ENCODE measurements at places on chromosomes 5 and 9.

DNA sequence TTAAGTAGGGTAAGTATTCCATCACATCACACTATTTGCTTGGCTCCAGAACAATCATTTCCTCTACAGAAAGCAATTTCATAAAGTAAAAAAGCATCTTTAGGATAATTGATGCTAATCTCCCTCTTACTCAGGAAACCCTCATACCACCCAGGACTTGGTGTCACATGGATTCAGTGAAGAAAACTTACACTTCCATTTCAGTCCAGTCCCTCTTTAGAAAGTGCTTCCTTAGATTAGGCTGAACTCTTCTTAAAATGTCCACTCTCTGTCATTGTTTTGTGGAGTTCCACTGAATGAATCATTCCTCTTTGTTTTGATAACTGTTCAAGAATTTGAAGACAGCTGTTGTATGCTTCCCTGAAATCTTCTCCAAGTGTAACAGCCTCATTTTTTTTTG is 144.0 kb upstream of the ZNF462 start:
- no peak for DNase-seq

GRCh38 chr9:20269620-20270019 is 352.7 kb downstream of the MLLT3 start:
- DNase-seq, result no peak

- DNase-seq, result no peak
Measured at GRCh38 chr5:158992037-158992740, 107.5 kb downstream of the EBF1 start.

DNA sequence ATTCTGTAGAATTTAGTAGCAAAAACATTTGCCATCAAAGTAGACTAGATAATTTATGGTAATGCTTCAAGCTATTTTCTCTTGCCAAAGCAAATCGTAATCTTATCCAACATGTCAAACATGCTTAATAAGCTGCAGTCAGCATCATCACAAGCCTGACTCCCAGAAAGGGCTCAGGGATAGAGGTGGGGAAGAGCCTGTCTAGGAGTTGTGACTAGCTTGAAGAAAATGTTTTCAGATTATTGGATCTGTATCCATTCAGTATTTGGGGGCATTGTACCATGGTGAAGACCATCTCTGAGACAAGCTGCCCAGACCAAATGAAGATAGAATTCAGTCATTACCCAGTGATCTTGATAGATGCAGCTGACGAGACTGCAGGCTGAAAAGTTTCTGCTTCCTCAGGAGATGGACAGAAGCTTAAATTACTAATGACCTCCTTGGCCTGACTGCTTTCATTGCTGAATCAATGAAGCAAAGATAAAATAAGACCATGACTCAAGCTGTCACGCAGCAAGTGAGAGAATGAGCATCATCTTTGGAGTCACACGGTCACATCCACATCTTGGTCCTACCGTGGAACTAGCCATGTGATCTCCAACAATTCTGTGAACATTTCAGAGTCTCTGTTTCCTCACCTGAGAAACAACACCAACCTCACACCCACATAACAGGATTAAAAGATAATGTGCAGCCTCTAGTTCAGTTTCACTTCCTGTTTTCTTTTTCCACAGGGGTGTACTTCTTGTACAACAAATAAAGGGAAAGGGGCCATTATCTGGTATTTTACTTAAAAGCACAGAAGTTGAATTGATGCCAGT is 9.4 kb downstream of the ERAP2 start:
- DNase-seq, result no peak

- peak; percentile 46 for DNase-seq
Measured at GRCh38 chr5:178113841-178114324, 551 bp downstream of the N4BP3 start.

DNA sequence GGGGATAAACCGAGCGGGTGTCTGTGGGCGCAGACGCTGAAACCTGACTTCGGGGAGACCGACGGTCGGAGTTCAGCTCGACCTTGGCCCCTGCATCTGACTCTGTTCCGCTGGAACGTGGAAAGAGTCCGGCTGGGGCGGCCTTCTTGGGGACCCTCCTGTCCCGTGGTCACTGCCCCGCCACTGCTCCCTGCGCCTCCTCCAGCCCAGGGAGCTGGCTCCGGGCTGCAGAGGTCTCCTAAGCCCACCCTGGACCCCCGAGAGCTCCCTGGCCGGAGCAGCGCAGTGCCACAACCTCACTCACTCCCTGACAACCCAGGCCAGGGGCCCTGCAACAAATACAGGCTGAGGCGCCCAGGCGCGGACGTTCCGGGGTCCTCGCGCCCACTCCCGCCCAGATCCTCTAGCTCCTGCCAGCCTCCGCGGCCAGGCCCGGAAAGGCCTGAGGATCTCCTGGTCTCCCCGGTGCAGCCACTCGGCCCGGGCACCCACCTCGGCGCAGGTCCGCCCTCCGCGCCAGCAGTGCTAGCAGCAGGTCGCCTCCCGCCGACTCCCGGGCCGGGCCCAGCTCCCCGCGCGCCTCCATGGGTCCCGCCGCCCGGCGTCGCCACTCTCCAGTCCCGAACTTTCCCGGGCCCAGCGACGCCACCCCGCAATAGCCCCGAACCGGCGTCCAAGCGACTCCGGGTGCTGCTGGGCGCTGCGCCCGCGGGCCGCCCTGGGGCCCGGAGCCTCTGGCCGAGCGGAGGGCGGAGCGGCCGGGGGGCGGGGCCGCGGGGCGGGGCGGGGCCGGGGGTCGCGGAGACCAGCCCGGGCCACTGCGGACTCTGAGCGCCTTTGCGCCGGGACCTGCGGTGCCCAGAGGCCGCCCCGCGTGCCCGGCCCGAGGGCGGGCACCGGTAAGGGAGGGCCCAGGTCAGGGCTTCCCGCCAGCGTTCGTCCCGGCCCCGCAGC is 2.2 kb downstream of the LHX3 start:
- no peak for DNase-seq

- DNase-seq, result no peak
Measured at GRCh38 chr9:98805506-98806272, 1.8 kb upstream of the GALNT12 start.

DNA sequence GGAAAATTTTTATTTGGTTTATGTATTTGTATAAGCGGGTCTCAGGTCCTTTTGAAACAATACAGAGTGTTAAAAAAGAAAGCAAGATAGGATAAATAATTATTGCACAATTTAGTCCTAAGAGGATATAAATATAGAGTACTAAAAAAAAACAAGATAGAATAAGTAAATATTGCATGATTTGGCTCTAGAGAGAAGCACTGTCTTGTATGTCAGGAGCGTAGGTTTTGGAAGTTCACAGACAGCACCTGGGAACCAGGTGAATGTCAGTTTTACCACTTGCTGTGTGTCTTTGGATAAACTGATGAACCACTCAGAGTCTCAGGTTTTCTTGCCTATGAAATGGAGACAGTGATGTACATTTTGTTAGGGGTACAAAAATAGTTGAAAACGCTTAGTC is 266.2 kb upstream of the ADAMTSL1 start:
- no peak for DNase-seq

- DNase-seq, result peak; percentile 35
Measured at GRCh38 chr5:177372034-177372896, 12.0 kb upstream of the SLC34A1 start.

- DNase-seq, result no peak
Measured at GRCh38 chr5:592158-592557, 20.0 kb upstream of the CEP72 start.

GRCh38 chr5:152086668-152087067 is 162.0 kb upstream of the GLRA1 start:
- no peak for DNase-seq

DNA sequence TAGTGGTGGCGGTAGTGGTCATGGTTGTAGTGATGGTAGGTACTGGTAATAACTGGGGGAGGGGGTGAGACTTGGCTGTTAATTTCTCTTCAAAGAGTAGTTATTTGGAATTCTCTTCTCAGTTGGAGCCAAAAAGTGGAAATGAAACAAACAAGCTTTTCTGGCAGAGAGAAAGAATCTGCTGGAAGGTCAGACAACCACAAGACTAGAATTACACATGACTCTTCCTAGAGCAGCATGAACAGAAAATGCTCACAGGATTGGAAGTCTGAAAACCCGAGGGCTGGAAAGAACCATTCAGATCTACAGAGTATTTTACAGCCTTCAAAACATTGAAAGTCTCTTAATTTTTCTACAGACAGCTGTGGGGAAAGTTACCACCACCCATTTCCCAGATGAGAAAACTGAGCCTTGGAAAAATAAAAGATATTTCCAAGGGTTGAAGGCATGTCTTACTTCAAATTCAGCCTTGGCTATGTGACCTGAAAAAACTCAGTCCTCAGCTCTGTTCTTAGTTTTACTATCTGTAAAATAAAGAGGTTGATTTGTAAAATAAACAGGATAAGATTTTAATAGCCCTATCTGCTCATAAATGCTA is 42.9 kb upstream of the TRIM32 start:
- no peak for DNase-seq

DNA sequence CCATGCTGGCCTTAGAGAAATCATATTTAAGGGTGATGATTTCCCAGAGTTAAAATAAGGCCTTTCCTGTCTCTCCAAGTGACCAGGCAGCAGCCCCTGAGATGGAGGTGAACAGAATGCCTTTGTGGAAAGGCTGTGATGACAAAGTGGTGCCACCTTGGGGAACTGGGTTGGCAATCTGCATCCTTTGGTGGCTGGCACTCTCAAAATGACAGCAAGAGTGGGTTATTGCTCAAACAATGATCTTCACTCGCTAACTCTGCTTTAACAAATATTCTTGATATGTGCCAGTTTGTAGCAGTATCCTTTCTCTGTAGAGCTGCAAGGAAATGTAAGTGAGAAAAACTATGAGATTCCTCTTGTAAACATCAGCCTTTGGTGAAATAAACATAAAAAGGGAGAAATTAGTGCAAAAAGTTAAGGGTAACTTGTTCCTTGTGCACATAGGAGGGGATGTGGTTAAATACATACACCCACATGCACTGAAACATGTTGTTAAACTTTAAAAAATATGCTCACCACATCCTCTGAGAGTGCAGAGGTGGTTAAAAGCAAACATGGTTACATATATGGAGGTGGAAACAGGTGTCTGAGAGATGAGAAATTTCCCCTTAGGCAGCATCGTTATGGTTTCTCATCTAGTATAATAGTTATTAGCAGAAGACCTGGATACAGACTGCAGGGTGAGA is 373.4 kb upstream of the CTNND2 start:
- no peak for DNase-seq

DNA sequence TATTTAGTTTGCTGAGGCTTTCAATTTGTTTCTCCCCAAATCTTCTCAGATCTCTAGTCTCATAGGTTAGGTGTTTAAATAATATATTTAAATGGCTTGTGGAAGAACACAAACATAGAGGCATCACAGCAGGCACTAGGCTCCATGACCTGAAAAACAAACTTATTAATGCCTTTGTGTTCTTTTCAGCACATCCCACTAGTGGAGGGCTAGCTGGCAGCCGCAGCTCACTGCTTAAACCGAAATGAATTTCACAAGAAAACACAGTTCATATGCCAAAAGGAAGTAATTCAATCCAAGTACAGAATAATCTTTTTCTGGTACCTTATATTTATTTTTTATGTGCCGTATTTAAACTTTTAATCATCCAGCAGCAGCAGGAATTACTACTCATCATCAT is 382.5 kb downstream of the PLK2 start:
- DNase-seq, result no peak

DNA sequence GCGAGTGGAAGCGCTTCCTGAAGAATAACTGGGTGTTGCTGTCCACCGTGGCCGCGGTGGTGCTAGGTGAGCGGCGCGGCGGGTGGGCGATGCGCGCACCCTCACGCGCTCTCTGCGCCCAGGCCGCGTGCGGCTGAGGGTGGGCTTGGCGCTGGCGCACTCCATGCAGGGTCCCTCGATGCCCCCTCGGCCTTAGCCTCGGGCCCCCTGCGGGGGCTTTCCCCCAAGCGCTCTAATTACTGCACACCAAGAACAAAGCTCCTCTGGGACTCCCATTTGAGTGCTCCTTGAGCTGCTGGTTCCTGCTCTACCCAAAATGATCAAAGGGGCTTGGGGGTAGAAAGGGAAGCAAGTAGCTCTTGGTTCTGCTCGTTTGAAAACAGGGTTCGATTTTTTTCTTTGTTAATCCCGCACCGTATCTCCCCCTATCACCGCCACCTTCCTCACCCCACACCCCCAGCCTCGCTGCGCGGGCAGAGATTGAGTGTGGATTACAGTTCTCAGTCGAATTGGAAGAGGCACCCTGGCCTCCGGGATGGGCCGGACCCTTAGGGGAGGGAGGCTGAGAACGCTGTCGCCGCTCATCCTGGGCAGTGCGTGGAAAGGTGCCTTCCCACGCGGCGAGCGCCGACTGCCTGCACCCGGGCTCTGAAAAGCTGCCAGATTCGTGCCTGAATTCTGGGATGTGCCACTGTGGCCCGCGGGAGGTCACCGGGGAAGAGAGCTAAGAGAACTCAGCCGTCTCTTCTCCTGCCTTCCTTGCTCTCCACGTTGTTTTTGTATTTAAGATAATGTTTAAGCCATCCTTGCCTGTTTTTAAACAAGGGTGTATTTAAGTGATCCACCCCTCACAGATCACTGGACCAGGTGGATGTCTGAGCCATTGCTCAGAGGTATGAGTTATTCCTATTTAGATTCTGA is 697 bp downstream of the SLC1A1 start:
- peak; percentile 15 for DNase-seq

DNA sequence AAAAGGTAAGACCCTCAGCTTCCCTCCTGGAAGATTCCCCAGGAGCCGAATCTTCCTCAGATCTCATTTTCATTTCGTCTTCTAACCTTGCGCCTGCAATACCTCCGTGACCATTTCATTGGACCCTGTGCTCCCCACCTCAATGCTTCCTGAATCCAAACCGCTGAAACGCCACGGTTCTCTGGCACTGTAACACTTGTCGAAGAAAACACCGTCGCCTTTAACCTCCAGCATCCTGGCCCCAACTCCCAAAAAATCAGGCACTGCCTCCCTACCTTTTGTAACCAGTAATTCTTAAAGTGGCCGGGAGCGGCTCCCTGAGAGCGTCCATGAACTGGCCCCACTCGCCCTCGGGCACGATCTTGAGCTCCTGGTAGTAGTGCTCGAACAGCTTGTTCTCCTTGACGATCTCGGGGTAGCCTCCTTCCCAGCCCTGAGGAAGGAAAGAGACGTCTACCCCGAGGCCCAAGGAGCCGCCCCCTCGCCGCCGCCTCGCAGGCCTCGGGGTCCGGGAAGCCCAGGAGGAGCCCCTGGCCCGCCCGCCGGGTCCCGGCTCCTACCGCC is 438 bp downstream of the NSUN2 start:
- no peak for DNase-seq

- no peak for DNase-seq
Measured at GRCh38 chr5:82538339-82539034, 260.3 kb upstream of the RPS23 start.

- DNase-seq, result no peak
Measured at GRCh38 chr9:27393054-27393846, 96.3 kb upstream of the EQTN start.

All from stimulated activated CD4-positive, alpha-beta T cell treated with anti-CD3 and anti-CD28 coated beads, Interleukin-15, amount 100 ng/mL, for 24 hours (primary cell).